ENCODE measurements at places on chromosomes 7 and 10.

- no peak for DNase-seq
These were observed 39.0 kb upstream of the TMEM229A start for GRCh38 chr7:124071843-124072242.

GRCh38 chr10:93488956-93489528 lies 6.9 kb upstream of the MYOF start:
- no peak for DNase-seq

DNA sequence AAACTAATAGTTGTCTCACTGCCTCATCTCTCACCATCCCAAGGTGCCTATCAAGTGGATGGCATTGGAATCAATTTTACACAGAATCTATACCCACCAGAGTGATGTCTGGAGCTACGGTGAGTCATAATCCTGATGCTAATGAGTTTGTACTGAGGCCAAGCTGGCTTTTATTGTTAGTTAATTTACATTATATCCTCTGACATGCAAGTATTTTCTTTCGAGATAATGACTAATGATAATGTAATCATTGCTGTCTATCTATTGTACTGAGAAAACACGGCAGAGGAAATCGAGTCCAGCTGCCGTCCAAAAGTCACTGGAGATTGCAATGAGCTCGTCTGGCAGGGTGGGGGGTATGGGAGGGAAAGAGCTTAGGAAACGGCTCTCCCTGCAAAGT lies 172.4 kb upstream of the LANCL2 start:
- no peak for DNase-seq

- DNase-seq = no peak
These were observed 296.5 kb upstream of the ZNF32 start for GRCh38 chr10:43945094-43945730.

DNA sequence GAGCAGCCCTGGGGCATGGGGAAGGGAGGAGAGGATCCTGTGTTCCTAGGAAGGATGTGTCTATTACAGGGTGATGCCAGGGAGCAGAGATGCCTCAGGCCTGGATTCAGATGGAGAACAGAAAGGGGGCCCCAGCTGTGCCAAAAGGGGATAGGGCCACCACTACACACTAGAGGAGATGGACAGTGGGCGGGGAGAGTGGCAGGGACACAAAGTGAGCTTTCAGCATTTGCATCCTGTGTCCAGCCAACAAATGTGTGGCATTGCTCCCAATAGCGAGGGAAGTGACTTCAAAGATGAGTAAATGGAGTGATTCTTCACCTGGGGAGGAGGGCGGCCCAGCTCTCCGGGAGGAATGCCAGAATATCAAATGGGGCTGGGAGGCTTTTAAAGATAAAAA lies 64.9 kb upstream of the WAPL start:
- DNase-seq = no peak

- no peak for DNase-seq
These were observed 599.6 kb upstream of the C7orf33 start for GRCh38 chr7:147990942-147991341.

DNA sequence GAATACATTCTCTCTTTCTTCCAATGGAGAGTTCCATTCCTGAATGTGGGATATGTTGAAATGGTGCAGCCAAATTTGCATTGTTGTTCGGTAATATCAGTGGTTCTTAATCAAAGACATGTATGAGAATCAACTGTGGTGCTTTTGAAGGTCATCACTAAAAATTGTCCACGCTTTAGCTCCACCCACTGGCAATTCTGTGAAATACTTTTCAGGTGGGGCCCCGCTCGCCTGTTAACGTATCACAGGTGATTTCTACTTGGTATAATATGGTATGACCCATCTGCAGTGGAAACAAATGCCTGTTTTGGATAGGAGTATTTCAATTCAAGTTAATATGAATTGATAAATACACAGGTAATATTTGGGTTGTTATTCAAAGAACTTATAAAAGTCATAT lies 178.4 kb downstream of the NSUN6 start:
- no peak for DNase-seq

GRCh38 chr7:150986099-150986512 lies 4.7 kb upstream of the NOS3 start:
- no peak for DNase-seq

GRCh38 chr10:26474026-26474425 lies 35.9 kb downstream of the APBB1IP start:
- no peak for DNase-seq
